Mucosa of descending colon (tissue), 3 donors: ENCODE measurements at places on chromosomes 1 and 21. TPM values are rescaled to one million over a fixed set of nuclear protein-coding genes. Genes with fewer than 3 reads are reported as not detected.
A peak's percentile ranks its signal among the peaks of the same experiment; 100 is the strongest.

- no peak for DNase-seq
Measured at GRCh38 chr1:218516526-218516925, 171.4 kb downstream of the TGFB2 start.

TRIM67 gene
- 0.05 TPM for total RNA-seq

DNA sequence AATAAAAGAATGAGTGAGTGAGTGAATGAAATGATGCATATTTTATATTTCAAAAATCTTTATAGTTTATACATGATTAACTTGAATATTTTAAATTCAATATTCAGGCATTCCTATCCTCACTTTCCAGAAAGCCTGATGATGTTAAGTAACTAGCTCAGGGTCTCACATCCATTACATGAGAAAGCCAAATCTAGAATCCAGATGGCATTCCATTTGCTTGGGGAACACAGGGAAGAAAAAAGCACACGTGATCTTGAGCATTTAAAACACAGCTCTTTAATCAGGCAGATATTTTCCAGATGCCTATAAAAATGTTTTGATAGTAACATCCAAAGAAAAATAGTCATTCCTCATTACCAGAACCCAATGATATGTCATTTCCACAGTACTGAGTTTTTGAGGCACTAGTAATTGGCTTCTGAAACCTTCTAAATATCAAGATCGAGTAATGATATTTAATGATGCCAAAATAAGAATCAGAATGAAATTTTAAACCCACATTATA lies 291.9 kb downstream of the DSCAM start:
- no peak for DNase-seq

DNA sequence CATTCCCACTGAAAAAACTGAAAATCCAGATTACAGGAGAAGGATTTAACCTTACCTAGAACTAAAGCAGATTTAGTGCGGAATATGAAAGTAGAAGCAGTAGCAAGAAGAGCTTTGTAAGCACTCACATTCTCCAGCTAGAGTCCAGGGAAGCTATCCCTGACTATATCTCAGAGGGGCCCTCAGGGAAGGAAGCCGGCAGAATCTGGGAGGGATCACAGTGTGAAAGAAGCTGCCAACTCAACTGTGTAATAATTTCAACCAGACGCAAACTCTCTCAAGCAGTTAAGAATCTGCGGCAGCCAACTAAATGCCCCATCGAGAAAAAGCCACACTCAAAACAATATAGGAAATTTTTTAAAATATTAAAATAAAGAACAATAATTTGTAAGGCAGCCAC lies 163.8 kb downstream of the EIF4G3 start:
- no peak for DNase-seq

DNA sequence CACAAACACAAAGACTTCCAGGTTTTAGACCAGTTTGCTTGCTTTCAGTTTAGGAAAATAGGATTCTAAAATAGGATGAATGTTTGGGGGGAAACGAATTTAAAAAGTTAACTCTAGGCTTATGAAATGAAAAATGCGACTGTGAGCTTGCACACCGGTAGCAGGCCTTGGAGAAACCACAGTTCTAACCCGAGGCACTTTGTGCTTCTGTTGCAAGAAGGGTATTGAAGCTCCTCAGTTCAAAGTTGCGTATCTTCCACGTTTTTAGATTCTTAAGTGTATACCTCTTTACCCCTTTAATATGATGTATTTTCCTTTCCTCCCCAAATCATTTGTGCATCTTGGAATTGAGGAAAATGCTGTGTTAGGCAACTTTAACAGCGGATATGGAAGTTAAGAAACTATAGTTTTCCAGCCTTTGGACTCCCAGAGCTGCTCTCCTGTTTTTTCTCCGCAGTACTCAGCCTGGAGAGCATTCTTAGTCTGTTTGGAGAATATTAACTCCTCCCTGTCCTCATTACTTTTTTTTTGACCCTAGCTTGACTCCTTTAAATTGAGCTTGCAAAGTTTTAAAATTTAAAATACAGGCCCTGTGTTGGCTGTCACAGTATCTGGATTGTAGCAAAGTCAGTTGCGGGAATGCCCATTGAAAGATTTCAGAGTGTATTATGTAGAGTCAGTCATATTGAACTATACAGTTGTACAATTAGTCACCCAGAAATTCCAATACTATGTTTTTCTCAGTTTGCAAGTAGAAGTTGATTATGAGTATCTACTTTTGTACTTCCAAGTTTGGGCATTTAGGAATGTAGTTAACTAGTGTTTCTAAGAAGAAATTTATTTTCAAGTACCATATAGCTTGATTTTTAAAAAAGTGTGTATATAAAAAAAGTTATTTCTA lies 2.6 kb downstream of the MRPS6 start:
- no peak for DNase-seq

DNA sequence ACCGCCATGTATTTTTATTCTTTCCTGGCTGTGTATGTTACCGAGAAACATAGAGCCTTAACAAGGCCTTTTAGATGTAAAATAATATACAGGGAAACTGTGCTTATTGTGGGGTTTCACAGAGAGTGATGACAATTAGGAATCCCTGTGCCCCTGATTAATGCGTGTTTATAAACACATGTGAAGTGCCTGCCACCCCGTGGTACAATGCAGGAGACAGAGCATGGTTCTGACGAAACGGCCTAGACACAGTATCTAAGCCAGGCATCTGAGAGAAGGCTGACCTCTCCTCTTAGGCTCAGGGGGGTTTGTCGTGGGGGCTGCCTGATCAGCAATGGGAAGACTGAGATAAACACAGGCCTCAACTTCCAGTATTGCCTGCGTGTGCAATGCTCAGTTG lies 200.0 kb downstream of the AJAP1 start:
- no peak for DNase-seq

GRCh38 chr1:61071205-61072130 lies 10.9 kb upstream of the NFIA start:
- no peak for DNase-seq

OLFML2B gene
- total RNA-seq, result 29.6 TPM

DNA sequence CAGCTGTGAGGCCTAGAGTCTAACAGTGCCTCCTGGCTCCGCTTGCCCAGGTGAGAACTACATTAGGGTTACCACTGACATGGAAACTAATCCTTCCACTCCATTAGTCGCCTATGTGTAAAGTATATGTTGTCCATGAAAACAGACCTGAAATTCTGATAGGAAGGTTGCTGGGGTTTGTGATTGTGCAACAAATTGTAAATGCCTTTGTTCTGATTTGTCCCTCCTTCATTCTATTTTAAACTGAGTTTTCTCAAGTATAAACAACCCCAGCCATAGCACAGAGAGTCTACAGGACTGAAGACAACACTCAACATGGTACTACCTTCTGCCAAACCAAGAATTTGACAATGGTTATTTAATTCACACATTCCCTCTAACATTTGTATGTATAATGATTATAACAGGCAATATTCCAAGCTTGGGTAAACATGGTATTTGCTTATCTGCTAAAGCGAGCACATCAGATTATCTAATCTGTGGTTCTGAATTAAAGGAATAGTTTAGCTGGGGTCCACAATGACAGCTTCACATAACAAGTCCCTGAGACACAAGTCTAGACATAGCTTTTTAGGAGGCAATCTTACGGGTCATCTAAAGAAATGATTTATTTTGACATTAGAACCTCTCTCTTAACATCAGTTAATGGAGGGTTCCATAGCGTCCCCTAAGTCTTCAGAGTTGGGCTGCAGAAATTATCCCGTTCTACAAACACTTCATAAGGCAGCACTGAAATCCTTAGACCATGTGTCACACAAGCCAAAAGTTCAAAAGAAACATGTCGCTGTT lies 633.0 kb downstream of the SMYD3 start:
- no peak for DNase-seq

- DNase-seq, result peak; percentile 47
Measured at GRCh38 chr1:31703431-31704270, at the start of gene COL16A1. Gene COL16A1, minus strand, starts transcription at chr1:31704017. Its CDS starts 1,824 bp downstream, at chr1:31702193.

- DNase-seq, result no peak
Measured at GRCh38 chr1:218694636-218695035, 349.5 kb downstream of the TGFB2 start.

HUNK gene
- 12.3 TPM for total RNA-seq

DNA sequence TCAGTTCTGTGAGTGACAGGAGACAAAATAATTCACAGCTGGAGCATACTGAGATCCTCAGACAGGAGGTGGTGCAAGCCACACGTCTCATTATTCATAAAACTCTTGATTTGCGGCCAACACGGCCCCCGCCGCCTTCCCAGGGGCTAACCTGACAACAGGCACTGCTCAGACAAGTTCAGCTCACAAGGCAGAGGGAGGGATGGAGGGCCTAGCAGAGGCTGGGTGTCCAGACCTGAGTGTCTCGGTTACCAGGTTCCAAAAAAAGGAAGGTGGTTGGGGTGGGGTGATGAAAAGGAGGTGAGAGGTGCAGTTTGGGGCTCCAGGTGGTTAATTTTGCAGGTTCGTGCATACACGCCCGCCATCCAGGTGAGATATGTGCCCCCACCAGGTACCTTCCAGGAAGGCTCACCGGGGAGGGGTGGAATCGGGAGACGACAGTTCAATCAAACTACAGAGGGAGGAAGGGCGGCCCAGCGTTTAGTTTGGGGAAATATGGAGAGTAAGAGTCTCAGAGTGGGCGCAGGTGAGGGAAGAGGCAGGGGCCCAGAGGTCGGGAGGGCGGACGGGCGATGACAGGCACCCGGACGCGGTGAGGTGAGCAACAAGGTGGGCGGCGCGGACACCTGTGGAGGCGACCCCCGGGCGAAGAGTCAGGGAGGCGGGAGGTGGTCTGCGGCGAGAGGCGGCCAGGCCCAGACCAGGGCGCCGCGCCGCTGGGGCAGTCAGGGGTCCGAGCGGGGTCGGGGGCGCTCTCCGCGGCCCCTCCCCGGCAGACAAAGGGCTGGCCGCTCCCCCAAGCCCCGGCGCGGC lies 629 bp downstream of the CTNNBIP1 start:
- DNase-seq, result peak; percentile 73

DNA sequence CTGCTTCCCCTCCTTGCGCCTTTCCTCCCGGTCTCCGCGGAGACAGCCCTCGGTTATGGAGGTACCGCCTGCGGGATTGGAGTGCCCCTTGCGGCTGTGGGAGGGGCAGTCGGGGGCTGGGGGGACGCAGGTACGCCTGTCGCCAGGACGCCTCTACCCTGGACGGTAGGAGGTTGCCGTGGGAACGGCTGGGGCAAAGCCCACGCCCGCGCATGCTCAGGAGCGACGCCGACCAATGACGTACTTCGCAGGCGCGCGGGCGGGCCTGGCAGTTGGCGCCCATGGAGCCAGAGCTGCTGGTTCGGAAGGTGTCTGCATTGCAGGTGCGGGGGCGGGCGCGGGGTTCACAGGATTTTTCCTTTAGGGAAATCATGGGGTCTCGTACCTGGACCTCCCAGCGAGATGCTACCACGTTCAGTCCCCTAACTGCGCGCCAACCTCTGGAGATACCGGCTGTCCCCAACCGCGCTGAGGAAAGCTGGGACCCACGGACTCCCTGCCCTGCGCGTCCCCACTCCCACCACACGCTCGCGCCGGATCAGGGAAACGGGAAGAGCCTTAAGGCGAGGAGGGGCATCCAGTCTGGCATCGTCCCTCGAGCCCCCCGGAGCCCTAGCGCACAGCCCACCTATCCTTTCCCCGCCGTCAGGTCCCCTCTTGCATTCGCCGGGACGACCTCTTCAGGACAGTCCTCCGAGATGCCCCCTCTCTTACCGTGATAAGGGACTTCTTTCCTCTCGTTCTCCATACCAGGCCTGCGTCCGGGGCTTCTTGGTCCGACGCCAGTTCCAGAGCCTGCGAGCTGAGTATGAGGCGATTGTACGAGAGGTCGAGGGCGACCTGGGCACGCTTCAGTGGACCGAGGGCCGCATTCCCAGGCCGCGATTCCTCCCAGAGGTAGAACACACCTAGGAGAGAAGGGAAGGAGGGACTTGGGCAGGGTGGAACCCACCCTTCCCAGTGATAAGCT lies at the start of gene IQCC:
Gene IQCC, plus strand, starts transcription at position 271 of the 970 bp plus-strand sequence. Its CDS starts 11 bp downstream, at position 282.
- DNase-seq, result peak; percentile 92

GRCh38 chr1:206829282-206829681 lies 36.1 kb upstream of the IL20 start:
- no peak for DNase-seq

DNA sequence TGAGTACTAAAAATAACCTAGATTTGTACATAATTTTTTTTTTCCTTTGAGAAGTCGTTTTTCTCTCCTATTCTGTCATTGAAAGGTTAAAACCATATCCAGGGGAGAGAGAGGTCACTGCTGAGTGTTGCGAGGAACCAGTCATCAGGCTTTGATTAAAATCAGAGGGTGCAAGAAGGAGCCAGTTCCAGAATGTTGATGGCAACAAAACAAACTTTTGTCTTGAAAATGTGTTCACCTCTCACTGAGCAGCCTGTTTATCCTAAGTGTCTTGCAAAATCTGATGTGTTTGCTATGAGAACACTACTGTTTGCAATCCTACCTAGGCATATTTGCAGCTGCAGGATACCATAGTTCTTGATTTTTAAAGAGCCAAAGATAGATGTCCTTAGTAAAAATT lies 25.9 kb downstream of the PTGFR start:
- DNase-seq, result no peak

RPL5 gene
- 705 TPM for total RNA-seq

DNA sequence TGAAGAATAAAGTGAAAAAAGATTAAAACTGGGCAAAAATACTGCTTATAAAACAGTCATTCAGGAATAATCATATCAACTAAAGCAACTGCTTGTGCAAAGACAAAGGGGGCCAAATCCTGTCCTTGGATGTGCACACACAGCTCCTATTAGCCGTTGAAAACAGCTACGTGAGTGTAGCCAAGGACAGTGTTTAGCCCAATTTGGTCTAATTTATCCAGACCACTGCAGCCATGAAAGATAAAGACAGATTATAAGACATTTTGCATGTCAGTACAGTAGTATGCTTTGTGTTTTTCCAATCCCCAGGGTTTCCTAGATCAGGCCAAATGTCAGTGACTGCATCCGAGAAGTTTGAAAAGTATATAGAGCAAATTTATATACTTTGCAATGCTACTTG lies 146.3 kb upstream of the PKN2 start:
- DNase-seq, result no peak

- no peak for DNase-seq
Measured at GRCh38 chr1:156474966-156475365, 25.6 kb downstream of the MEF2D start.

- no peak for DNase-seq
Measured at GRCh38 chr1:12634696-12635202, 9.1 kb upstream of the AADACL4 start.

GRCh38 chr21:46097336-46098293 lies at the start of gene COL6A2:
Gene COL6A2, plus strand, starts transcription at chr21:46098112.
- DNase-seq, result peak; percentile 61

RABGGTB gene
- 66.8 TPM for total RNA-seq

- no peak for DNase-seq
Measured at GRCh38 chr1:244322791-244323521, 128.8 kb downstream of the ADSS2 start.

AIRE gene
- not detected for total RNA-seq

GRCh38 chr1:8651236-8651890 lies 166.1 kb downstream of the RERE start:
- DNase-seq, result no peak

GJA9 gene
- total RNA-seq, result 0.65 TPM

GRCh38 chr1:65423884-65424572 lies 3.6 kb downstream of the LEPR start:
- no peak for DNase-seq

DNA sequence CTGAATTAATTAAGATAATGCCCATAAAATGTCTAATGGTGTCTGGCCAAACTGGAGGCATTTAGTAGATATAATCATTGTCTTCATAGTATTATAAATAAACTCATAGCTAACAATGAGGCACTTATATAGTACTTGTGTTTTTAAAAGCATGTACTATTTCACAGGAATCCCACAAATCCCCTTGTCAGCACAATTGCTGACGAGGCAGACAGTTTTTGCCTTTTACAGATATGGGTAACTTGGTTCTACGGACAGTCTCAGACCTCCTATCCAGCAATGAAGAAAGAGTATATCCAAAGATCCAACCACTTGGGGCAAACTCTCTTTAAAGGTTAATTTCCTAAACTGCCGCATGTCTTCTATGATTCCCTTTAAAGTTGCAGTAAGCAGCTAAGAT lies 73.7 kb downstream of the ATP1B1 start:
- DNase-seq, result no peak
